ENCODE measurements at places on chromosomes 12 and 14.

DNA sequence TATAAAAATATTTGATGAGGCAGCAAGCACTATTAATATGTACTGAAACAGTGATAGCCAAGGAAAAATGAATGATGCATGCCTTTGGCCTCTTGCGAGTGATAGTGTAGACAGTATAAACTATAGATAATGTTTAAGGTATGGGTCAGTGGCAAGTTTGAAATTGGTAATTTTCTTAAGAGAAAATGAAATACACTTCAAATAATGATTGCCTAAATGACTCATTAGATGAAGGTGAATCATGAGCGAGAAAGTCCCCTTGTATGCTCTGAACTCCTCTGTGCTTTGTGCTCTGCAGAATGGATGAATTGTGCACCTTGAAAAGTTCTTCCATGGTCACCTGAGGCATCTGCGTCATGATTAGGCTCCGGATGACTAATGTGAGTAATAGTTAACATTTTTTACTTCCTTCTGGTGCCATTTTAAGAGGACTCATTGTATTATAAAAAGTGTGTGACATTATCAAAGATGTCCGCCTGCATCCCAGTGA is 84.9 kb upstream of the RTL1 start:
- DNase-seq: no peak

DNA sequence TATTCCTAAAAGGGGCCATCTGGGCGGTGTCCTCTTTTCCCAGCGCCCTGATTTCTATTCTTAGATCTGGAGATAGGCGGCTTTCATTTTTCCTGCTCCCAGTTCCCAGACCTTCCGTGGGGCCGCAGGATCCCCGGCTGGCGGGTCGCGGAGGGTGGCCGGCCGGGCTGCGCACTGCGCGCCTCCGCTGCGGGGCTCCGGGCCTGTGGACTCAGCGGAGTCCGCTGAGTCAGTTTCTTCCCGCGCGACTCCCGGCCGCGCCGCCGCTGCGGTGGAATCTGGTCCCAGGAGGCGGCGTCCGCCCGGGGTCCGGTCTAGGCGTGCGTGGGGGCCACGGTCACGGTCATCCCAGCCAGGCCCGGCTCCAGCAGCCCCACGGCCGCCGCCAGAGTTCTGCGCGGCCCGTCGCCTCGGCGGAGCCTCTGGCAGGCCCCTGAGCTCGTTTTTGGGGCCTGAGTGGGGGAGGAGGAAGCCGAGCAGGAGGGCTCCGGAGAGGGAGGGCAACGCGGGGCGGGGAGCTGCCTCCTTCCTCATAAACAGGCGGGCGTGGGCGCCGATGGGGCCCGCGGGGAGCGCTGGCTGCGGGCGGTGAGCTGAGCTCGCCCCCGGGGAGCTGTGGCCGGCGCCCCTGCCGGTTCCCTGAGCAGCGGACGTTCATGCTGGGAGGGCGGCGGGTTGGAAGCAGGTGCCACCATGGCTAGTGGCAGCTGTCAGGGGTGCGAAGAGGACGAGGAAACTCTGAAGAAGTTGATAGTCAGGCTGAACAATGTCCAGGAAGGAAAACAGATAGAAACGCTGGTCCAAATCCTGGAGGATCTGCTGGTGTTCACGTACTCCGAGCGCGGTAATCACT is at the start of gene LRRK2:
TSS of gene LRRK2 (plus strand) at position 559 of the 853 bp plus-strand sequence. CDS start at position 694, 135 bp downstream.
- DNase-seq: peak; percentile 56

DNA sequence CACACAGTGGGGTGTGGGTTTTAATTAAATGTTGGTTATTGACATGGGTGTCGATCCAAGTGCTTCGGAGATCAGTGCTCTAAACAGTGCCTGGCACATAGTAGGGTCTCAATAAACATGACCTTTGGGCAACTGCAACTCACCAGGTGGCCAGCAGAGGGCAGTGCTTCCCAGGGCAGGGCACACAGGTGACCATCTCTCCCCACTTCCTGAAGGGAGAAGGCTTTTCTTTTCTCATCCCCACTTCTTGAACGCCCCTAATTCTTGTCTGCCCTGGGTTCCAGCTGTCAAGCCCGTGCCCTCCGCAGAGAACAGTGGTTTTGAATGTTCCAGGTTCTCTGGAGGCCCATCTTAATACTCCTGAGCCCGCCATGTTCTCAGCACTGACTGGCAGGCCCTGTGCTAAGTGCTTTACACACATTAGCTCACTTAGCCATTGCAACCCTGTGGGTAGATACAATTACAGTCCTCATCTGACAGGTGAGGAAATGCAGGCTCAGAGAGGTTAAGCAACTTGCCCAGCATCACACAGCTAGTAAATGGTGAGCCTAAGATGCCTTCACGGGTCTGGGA is 16.3 kb downstream of the RAPGEF3 start:
- peak; percentile 13 for DNase-seq

- DNase-seq: peak; percentile 56
Observed at GRCh38 chr12:26833743-26834490, 923 bp upstream of the ITPR2 start.

DNA sequence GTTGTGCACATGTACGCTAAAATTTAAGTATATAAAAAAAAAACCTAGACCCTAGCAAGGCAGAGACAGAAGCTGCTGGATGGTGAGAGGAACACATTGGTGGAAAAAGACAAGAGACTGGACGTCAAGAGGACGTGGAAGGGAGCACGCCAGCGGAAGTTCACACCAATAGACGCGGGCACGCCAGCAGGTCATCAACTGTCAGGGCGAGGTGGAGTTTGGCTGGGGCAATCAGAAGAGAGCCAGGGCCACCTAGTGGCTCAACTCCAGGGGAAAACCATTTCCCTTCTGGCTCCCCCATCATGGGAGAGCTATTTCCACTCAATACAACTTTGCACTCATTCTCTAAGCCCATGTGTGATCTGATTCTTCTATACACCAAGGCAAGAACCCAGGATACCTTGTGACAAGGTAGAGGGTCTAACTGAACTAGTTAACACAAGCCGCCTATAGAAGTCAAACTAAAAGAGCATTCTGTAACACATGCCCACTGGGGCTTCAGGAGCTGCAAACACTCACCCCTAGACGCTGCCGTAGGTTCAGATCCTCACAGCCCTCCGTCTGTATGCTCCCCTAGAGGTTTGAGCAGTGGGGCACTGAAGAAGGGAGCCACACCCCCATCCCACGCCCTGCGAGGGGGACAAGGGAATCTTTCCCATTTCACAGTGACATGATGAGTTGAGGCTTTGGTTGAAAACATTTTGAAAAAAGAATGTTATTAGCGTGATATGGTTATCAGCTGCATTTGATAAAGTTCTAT is 702.7 kb downstream of the TMTC2 start:
- DNase-seq: no peak

DNA sequence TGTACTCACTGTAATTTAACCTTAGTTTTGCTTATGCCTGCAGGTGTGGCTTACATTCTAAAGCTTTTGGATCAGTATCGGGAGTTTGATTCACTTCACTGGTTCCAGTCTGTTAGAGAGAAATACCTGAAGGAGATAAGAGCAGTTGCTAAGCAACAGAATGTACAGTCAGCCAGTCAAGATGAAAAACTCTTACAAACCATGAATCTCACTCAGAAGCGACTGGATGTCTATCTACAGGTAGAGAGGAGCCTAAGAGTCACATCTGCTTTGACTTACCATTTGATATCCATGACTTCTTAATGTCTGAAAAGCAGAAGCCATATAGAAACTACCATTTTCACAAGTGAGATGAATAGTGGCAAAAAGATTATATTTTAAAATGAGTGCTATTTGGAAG is 56.5 kb downstream of the WASHC4 start:
- peak; percentile 37 for DNase-seq

All from NCI-H1105 treated with DMSO at 0.1 percent for 48 hours (cell line).